Activated CD4-positive, alpha-beta T cell treated with anti-CD3 and anti-CD28 coated beads for 4 hours (primary cell): ENCODE measurements at places on chromosomes 1 and 21.

DNA sequence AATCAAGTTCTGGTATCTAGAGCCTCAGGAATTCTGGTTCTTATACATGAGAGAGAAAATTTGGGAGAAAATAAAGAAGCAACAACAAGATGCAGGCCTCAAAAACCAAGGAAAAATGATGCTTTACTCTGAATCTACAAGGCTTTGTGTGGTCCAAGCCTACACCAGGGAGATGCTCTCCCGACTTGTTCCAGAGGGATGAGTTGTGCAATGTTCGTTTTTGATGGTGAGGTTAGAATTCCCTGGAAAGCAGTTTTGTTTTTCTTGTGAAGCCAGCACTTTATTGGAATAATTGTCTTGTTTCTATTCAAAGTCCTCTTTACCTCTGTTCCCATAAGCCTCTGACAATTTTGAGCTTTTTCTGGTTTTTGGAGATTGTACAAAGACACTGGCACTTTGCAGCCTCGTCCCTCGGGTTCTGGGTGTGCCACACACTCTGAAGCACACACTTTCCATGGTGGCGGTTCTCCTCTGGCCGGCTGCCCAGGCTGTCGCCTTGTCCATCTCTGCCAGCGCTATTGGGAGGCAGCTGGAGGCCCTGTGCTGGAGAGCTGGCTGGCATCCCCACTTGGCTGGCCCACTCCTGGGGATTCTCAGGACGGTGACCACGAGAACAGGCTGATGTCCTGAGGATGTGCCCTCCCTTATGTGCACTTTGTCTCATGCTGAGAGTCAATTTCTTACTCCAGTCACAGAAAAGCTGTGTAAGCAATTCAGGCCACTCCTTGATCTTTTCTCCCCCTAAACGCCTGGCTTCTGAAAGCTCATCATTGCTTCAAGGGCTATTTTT is 70.2 kb downstream of the EDEM3 start:
- no peak for DNase-seq

- no peak for DNase-seq
These were observed 19.3 kb downstream of the WNT2B start for GRCh38 chr1:112528076-112528475.

GRCh38 chr1:19640363-19641316 is 3.5 kb upstream of the NBL1 start:
- DNase-seq = no peak

DNA sequence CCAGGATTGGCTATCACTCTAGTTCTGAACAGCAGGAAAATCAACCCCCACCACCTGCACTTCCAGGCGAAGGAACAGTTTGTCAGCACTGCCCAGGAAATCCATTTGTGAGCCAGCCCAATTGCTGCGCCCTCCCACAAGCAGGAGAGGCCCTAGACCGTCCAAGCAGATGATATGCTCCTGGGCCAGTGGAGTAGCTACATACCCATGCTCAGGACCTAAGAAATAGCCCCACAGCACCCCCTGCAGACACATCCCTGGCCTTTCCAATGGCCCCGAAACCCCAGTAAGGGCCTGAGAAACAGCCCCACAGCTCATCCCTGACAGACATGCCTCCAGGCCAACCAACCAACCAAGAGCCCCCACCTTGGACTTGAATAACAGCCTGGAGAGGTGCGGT is 111.5 kb upstream of the ZC3H11B start:
- no peak for DNase-seq

GRCh38 chr1:161092621-161093028 is 3.3 kb upstream of the NECTIN4 start:
- peak; percentile 42 for DNase-seq

DNA sequence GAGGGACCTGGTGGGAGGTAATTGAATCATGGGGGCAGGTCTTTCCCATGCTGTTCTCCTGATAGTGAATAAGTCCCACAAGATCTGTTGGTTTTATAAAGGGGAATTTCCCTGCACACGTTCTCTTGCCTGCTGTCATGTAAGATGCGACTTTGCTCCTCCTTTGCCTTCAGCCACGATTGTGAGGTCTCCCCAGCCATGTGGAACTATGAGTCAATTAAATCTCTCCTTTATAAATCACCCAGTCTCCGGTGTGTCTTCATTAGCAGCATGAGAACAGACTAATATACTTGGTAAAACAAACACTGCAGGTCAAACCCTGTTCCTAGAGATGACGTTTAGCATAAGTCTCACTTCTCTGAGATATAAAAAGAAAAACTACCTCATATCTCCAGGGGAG is 148.3 kb downstream of the MATN1 start:
- DNase-seq = no peak

DNA sequence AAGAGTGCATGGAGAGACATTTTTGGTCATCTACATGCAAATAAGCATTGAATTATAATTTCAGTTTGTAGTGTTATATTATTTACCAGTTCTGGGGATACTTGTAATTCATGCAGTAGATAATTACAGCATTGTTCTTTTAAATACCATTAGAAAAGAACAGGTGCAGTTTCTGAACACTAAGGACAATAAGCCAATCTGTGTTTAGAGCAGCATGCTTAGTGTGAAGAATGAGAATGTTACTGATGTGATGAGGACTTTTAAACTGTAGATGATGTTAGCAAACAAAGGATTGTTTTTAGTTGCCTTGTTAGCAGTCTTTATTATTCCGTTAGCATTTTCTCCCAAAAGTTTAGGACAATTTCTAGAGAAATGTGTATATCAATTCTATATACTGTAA is 348.3 kb downstream of the BRINP3 start:
- DNase-seq = no peak

- DNase-seq = peak; percentile 33
These were observed 33.8 kb downstream of the DUSP10 start for GRCh38 chr1:221708076-221708571.

- no peak for DNase-seq
These were observed 397.5 kb upstream of the PLXNA2 start for GRCh38 chr1:208641579-208642280.

DNA sequence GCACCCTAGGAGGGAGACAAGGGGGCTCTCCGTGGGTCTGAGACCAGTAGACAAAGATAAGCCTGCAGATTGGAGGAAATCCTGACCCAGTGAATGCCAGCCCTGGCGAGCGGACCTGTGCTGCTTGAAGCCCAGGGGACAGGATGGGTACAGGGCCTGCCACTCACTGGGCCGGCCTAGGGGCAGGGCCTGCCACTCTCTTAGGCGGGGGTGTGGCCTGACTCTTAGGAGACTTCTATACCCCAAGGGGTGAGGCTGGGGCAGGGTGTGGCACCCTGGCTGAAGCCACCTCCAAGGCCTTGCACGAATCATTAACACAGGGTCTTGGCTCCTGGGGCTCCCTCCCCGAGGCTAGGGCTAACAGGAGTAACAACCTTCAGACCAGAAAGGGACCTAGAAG is 30.7 kb downstream of the TRIM62 start:
- no peak for DNase-seq

DNA sequence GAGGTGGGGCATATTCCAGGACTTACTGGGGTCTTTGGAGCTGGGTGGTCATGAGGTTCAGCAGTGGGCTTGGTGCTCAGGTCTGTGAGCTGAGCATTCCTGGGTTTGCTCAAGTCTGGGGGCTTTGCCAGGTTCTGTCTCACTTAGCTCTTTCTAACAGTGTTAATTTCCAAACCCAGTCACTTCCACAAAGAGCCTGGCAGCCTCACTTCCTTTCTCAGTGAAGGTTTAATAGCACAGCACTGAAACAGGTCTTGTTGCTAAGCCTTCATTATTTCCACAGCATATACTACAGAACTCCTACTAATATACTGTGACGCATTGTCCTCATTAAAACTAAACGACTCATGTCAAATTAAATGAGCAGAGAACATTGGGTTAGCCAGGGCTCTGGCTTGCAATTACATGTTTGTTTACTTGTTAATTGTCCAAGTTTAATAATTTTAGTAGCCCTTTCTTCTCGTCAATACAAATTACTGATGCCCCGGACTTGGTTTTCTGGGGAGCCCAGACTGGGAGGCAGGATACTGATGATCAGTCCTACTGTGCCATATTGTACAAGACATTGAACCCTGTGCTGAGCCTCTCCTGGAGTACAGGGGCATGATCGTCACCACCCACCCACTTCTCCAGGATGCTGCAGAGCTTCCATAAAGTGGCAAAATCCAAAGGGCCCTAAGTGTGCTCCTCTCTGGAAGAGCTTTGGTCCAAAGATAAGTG is 170.7 kb downstream of the IER5 start:
- DNase-seq = no peak

DNA sequence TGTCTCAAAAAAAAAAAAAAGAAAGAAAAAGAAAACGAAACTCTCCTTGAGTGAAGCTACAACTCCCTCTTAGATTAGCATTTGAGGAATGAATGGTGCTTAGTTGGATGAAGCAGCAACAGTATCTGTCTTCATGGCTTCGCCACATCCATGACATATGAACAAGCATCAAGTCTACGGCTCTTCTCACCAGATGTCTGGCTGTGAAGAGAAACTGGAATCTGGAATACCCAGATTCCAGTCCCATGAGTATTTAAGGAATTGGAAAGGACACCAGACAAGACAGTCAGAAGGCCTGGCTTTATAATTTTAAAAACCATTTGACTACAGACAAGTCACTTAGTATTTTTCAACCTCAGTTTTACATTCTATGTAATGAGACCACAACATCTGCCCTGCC is 38.0 kb upstream of the TADA1 start:
- DNase-seq = no peak

GRCh38 chr1:209787551-209787950 is 3.2 kb upstream of the C1orf74 start:
- no peak for DNase-seq
